ENCODE measurements at places on chromosomes 4 and X.

- DNase-seq, result no peak
These were observed 408.2 kb downstream of the SMARCA1 start for GRCh38 chrX:129115104-129115503.

DNA sequence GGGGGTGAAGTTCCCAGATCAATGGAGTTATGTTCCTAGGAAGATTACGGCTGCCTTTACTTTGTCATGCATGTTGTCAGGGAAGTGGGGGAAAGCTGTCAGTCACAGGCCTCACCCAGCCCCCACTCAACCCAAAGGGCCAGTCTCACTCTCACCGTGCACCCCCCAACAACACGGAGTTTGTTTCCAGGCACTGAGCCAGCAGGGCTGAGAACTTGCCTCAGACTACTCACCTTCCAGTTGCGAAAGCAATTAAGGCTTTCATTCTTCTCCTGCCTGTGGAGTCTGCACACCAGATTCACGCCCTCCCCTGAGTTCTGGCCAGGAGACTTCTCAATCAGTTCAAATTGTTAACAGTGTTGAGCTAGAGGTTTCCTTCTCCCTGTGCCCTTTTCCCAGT is 114.3 kb downstream of the SH3BGRL start:
- no peak for DNase-seq

- no peak for DNase-seq
These were observed 43.9 kb upstream of the PDLIM5 start for GRCh38 chr4:94407846-94408245.

DNA sequence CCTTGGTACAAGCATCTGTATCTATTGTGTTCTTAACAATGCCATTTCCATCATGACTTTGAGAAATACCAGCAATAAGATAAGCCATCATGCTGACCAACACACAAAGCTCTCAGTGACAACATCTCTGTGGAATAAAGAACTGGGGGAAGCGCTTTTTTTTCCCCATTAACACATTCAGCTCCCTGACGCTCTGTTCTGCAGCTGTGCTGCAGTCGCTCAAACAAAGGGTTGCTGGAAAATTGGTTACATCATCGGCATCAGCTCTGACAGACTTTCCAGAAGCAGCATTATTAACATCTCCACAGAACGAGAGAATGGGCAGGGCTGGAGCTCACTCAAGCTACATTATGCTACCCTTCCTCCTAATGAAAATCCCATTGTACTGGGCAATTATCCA is 39.9 kb downstream of the DCX start:
- no peak for DNase-seq

- DNase-seq, result no peak
These were observed 194.3 kb upstream of the TENM3 start for GRCh38 chr4:182048871-182049270.

DNA sequence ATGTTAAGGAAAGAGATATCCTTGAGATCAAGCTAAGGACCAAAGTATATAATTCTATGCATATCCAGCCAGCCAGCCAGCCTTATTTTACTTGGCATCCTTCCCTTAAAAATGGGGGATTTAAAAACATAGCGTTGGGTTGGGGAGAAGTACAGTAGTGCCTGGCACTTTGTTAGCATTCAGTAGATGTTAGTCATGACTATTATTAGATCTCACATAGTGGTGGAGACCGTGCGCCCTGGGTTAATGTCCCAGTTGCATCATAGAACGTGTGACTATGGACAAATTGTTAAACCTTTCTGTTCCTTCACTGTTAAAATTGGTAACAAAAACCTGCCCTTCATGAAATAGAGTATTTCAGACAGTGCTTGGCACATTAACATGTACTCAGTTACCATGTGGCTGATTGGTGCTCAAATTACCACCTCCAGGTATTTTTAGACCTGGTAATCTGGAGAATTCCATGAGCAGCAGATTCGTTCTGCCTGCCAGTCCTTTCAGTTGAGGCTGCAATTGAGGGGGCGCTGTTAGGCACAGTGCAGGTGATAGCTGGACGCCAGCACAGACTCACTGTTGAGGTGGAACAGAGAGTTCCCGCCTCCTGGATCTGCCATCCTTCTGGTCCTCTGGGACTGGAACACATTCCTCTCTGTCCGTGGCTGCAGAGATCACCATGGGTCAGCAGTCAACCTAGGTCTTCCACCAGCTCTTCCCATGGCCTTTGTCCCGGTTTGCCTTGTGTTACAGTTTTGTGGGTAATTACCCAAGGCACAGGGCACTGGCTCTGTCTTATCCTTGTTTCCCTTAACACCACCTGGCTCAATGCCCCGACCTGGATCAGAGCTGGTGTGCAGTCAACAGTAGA is 31.7 kb downstream of the RBBP7 start:
- no peak for DNase-seq

DNA sequence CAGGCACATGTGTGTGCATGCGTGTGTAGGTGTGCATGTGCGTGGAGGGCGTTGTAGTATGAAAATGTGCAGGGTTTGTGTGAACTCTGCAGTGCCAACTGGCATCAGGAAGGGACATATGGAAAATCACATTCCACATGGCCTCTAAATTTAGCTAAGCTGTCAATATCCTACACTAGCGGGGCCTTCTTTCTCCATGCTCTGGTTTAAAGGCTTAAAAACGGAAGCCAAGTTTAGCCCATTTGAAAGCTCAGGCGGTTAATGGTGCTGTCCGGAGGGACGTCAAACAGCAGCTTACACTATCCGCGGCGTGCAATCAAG is 144.1 kb upstream of the NOCT start:
- no peak for DNase-seq

DNA sequence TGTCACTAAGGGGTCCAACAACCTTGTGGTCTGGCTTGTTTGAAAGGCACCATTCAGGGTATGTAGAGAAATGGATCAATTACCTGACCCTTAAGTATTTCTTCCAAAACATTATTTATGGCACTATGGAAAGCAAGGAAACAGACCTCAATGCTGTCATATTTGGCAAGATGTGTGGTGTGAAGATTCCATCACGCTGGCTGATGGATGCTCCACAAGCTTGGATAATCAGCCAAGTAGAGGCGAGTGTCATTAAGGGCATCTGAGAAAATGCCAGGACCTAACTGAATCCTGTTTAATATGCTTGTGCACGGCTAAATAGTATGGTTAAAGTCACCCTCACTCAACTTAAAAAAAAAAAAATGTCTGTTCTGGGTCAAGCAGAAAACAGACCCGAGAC is 120.7 kb downstream of the COMMD8 start:
- no peak for DNase-seq

Measured in activated CD4-positive, alpha-beta T cell treated with anti-CD3 and anti-CD28 coated beads for 1 hour (primary cell).